ENCODE measurements at places on chromosomes 6 and 20.

DNA sequence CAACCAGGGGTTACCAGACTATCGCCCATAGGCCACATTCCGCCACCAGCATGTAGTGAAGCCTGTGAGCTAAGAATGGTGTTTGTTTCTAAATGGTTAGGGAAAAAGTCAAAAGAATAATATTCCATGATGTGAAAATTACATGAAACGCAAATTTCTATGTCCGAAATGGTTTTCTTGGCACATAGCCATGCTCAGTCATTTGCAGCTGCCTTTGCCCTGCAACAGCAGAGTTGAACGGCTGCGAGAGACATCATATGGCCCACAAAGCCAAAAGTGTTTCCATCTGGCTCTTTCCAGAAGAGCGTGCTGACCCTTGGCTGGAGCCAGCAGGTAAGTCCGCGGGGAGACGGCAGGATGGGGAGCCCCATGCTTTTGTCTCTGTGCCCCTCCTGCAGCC is 60.7 kb downstream of the FAM120B start:
- DNase-seq = no peak

DNA sequence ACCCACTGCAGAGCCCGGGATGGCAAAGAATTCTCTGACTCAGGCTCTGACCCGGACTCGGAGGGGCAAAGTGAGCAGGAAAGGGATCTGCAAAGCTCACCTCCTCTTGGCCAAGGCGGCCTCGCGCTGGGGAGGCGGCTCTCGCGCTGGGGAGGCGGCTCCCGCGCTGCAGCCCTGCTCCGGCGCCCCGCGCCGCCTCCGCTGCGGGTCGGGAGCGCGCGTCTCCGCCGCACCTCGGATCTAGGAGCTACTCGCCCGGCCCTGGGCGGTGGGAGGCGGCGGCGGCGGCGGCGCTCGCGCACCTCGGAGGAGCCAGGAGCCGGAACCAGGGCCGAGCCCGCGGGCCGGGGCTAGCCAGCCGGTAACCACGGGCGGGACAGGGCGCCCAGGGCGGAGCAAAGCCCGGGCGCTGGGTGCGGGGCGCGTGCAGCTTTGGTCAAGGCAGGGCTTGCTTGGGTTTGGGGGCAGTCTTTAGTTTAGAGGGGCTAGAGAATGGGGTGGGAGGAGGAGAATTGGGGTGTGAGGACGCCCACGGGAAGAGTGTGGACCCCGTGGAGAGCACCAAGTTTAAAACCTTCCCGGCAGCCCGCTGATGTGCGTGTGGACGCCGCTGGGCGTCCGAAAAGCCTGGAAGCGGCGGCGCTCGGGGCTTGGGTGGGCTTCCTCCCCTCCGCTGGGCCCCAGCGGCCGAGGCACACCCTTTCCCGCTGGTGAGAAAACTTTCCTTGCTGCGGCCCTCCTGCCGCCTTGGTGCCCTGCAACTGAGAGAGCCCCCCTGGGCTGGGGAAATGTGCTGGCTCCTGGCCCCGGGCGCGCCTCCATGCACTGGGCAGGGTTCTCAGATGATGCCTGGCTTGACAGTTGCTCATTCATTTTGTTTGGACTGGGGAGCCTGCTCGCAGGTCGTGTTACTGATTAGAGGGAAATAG is at the start of gene MRAP2:
Gene MRAP2, plus strand, starts transcription at position 250 of the 929 bp plus-strand sequence. CDS start 21,547 bp downstream, outside the sequence.
- DNase-seq = no peak

GRCh38 chr6:31829633-31830283 is 2.2 kb downstream of the HSPA1B start:
- no peak for DNase-seq

- no peak for DNase-seq
These were observed 80.8 kb downstream of the PLEKHG1 start for GRCh38 chr6:150680510-150680909.

DNA sequence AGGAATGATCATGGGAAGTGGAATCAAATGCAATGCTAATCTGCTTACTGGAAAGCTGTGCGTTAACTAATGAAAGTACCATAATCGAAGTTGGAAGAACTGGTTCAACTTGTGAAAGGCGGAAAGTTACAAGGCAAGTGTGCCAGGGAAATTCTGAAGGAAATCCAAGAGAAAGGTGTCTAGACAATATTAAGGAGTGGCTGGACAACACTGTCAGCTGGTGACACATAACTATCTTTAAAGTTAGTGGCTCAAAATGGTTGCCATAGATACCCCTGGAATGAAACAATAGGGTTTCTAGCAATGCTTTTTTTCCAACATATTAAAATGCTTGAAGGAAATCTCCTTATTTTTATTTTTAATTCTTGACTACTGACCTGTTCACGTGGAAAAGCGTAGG is 90.4 kb downstream of the BMP2 start:
- no peak for DNase-seq

- DNase-seq = no peak
These were observed 933.4 kb downstream of the TFAP2A start for GRCh38 chr6:9481292-9482029.

DNA sequence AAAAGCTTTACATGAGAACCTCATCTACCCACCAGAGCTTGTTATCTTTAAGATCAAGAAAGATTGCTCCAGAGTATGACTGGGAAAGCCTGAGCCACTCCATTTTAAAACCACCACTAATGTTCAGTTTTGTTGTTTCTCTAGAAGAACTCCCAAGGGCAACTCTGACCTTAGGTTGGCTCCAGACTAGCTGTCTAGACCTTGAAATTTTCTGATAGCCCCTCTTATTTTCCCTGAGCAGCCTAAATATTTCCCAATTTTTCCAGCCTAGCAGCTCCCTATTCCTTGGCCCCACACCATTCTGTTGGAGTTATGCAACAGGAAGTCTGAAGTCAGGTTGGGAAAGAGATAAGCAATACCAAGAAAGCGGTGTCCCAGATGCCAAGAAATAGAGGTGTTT is 84.6 kb upstream of the TCF21 start:
- no peak for DNase-seq

GRCh38 chr6:31495580-31495979 is 2.4 kb upstream of the MICB start:
- no peak for DNase-seq

DNA sequence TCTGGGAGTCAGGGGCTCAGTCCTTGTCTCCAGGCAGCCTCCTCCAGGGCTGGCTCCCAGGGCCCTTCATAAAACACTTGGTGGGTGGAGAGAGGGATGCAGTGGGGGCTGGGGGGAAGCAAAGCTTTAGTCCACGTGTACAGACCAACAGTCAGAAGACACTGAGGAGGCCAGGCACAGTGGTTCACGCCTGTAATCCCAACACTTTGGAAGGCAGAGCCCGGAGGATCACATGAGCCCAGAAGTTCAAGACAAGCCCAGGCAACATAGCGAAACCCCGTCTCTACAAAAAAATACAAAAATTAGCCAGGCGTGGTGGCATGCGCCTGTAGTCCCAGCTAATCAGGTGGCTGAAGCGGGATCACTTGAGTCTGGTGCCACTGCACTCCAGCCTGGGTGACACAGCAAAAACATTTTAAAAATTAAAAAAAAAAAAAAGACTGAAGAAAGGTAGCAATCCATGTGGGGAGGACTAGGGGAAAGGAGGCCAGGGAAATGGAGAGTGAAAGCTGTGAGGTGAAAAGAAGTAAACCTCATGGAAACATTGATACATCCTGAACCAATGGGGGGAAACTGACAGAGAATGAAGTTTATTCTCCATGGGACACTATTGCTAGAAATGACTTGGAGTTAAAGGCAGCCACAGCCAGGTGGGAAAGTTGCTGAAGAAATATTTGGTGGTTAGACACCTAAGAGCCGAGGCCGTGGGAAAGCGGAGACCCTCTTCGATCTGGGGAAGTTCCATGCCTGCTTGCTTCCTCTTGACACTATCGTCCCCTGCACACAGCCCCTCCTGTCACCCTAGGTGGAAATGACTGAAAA is 35.4 kb downstream of the PIM1 start:
- no peak for DNase-seq

DNA sequence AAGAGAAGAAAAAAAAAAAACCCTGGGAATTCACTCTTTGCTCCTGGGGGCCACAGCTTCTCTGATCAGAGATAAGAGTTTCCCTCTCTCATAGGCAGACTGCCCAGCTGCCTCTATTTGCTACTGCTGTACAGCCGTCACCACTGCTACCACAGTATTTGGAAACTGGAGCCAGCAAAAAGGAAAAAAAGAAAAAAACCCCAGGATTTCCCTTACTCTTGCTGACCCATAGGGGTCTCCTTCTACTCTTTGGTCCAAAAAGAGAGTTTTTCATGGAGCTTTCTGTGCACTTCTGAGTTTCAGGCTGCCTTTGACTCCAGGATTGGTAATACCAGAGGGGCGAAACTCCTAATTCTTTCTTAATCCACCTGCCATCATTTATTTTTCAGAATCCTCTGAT is 89.7 kb downstream of the MDGA1 start:
- no peak for DNase-seq

DNA sequence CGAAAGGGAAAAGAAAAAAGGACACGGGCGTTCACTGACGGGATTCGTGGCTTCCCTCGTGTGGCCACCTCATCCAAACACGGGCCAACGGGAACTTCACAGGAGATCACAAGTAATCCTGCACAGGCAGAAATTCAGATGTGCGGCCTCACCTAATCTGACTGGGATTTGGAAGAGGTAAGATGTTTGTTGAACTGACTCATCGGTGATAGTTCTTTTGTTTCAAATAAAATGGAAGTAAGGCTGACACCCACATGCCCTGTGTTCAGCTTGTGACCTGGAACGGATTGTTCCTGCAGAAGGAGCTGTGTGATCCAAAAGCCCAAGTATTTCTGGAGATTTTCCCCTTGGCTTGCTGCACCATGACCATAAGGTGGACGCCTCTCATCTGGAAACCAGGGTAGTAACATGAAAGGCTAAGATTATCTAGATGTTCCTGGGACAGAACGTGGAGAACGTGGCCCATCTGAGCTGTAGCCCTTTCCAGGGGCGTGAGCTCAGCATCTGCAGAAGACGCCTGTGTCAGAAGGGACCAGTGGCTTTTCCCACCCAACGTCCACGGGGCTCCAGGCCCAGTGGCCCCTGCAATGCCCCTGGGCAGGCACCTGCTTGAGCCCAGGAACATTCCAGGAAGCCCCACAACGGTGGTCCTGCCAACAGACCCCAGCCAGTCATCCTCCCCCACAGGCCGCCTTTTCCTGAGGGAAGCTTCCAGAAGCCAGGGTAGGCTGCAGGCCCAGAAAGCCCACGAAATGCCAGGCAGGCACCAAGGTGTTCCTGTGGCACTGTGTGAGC is 39.7 kb downstream of the DLL1 start:
- no peak for DNase-seq

DNA sequence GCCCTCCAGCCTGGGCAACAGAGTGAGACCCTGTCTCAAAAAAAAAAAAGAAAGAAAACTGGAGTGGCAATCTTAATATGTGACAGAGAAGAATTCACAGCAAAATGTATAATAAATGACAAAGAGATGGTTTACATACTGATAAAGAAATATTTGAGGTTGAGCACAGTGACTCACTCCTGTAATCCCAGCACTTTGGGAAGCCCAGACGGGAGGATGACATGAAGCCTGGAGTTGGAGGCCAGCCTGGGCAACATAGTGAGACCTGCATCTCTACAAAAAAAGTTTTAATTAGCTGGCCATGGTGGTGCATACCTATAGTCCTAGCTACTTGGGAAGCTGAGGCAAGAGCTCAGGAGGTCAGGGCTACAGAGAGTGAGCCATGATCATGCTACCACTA is 12.4 kb upstream of the DEFB118 start:
- DNase-seq = no peak

GRCh38 chr20:10665791-10666190 is 8.0 kb downstream of the JAG1 start:
- DNase-seq = no peak

DNA sequence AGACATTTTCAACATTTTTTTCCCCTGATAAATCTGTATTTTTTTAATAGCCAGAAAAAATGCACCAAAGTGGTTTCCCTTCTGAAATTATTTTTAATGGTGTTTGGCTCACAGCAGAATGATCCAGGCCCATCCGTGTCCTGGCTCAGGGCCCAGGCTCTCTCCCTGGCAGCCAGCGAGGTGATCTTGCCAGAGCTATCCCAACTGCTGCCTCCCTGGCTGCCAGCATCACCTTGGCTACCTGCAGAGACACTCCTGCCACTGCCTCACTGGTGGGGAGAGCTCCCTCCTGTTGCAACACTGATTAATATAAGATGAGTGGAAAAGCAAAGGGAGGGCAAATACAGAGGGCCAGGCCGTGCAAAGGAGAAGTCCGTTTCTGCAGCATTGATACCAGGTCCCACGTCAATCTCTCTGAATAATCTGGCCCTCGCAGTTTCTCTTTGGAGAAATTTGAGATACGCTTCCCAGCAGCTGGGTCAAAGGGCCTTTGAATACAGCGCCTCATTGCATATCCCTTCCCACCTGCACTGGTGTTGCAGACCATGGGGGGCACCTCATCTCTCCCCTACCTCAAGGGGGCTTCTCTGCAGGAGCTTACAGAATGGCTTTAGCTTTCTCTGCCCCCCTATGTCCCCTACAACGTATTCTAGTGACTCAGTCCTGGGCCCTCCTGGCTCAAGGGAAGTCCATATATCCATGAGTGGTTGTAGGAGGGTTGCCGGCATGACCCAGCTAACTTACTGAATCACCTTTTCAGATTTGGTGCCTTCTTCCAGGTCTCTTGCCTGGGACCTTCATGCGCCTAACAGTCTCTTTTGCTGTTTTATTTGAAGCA is 12.8 kb upstream of the DSTN start:
- DNase-seq = no peak

- no peak for DNase-seq
These were observed 45.4 kb downstream of the KCTD20 start for GRCh38 chr6:36488221-36488620.

GRCh38 chr6:109865968-109866367 is 112.1 kb upstream of the GPR6 start:
- no peak for DNase-seq

DNA sequence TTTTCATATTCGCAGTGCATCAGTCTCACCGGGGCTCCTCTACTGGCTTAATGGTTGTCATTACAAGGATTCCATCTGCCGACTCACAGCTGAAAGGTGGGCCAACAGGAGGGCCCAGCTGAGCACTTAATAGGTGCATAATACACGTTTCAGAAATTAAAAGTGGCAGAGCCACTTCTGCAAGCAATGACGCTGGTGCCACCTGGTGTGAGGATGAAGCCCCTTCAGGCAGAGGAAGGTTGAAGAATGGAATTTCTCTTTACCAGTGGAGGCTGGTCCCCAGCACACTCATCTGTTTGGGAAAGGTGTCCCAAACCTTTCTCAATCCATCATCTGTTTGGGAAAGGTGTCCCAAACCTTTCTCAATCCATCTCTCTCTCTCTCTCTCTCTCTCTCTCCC is 8.2 kb upstream of the STMND1 start:
- DNase-seq = no peak
